ENCODE measurements at places on chromosomes 7 and 10. TPM values are rescaled to one million over a fixed set of nuclear protein-coding genes. Genes with fewer than 3 reads are reported as not detected.

Gene ASZ1
- not detected for total RNA-seq

Gene PON3
- 0.36 TPM for total RNA-seq

Gene SVOPL
- 1.00 TPM for total RNA-seq

Gene HOXA1
- not detected for total RNA-seq

Gene POLR2J3
- total RNA-seq: 88.9 TPM

Gene TFR2
- total RNA-seq: 2.8 TPM

Gene ATRNL1
- 419 TPM for total RNA-seq
